ENCODE measurements at places on chromosomes 6 and 20.

- no peak for DNase-seq
These were observed 14.1 kb downstream of the FKBP1A start for GRCh38 chr20:1378735-1379125.

- DNase-seq = no peak
These were observed 401.1 kb upstream of the ARID1B start for GRCh38 chr6:156376091-156376490.

DNA sequence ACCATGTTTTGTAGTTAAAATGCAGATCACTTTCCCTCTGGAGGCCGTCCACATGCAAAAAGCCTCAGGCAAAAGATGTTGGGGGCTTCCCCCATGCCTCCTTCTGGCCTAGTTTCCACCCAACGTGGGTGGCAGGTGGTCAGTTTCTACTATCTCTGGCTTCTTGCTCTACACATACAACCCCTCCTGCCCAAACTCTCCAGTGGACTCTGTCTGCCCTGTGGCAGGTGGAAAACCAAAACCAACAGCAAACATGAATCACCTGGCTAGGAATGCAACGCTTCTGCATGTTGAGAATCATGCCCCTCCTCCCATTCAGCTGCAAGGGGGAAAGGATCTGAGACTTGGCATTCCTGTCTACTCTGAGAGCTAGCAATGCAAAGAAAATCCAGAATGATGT, 94.8 kb downstream of the MBOAT1 start:
- no peak for DNase-seq

GRCh38 chr6:4971851-4972250, 32.0 kb downstream of the RPP40 start:
- no peak for DNase-seq

- DNase-seq = no peak
These were observed 1.3 kb downstream of the PI16 start for GRCh38 chr6:36955671-36956445.

- DNase-seq = no peak
These were observed 96.6 kb upstream of the IRAK1BP1 start for GRCh38 chr6:78770765-78771164.

DNA sequence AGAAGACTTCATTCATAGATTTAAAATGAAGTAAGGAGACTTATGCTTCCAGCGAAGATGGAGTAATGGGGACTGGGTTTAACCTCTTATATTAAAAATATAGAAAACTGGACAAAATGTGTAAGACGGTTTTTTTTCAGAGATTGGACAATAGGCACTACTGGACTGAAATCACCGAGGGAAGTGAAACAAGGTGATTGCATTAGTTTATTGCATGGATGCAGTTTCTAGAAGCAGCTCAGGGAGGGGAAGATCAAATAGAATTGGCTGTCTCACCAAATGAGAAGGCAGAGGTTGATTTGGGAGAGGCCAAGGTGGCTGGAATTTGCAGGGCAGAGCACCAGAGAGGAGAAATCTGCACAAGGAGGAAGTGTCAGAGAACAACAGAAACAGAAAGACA, 162.6 kb downstream of the DNAH8 start:
- no peak for DNase-seq

DNA sequence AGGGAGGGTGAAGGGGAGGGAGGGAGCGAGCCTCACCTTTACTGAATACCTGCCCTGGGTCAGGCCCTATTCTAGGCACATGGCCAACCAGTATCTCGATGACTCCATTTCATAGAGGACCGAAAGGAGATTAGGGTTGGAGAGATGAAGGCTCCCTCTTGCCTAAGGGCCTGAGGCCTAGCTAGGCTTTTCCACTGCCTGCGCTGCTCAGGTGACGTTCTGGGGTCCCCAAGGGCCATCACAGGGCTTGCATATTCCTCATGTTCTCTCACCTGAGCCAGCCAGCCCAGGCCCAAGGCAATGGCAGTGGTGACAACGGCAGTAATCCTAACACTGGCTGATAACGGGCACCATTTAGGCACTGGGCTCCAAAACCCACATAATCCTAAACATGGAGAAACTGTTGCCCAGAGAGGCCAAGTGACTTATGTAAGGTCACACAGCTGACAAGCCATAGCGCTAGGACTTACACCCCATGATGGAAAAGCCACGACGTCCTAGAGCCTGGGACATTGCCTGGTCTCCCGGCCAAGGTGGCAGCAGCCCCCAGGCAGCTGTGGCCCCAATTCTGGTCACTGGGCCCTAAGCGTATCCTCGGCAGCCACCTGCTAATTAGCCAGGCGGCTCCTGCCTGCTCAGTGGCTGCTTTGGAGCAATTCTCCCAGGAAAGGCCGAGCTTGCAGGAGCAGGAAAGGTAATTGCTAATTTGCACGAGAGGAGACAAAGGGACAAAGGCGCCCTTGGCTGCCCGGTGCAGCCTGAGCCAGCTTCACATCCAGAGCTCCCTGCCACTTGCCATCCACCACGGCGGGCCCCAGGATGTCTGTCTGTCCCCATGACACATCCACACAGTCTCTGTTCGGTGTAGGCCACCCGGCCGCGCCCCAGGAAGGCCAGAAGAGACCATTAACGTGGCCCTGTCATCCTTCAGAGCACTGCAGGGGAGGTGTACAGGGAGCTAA, 21.5 kb downstream of the NOL4L start:
- no peak for DNase-seq

GRCh38 chr6:156994215-156995076, 217.3 kb downstream of the ARID1B start:
- DNase-seq = peak; percentile 70

DNA sequence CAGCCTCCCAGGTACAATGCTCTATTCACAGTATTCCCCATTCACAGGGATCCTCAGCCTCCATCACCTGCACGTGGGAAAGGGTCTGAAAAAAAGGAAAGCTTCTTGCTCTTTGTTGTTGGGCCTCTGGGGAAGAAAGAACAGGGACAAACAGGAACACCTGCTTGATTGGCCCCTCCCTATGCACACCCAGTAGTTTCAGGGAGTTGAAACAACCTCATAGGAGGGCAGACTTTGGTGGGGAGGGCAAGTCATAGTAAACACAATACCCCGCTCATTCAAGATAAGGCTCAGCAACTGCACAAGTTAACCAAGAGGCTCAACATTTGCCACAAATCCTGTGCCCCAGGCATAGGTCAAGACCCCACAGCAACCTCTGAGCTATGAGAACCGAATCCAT, 1.7 kb downstream of the GHRH start:
- DNase-seq = no peak

DNA sequence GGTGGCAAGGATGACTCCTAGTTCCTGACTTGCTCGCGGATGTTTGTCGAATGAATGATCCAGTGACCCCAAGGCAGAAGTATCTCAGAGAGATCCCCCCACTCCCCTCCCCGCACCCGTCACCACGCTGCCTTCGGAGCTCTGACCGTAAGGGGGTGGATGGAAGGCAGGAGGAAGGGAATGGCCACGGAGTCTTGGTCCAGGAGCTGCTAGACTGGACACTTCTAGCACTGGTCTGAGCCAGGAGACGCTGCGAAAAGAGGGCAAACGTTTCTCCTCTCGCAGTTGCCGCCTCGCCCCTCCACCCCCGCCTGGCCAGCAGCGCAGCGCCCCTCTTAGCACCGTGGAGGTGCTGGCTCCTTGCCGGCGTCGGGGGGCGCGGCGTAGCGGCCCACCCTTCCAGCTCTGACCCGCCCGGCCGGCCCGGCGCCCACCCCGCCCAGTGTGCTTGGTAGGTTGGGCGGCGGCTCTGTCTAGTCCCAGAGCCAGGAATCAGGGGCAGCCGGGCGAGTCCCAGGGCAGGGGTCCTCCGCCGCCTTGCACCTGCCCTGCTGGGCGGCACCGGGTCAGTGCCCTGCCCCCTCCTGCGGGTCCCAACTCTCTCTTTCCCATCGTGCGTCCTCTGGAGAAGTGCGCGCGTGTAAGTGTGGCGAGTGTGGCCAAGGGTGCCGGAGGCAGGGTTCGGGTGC, 2.4 kb upstream of the DBNDD2 start:
- DNase-seq = no peak

GRCh38 chr6:96844530-96844929, 7.3 kb upstream of the GPR63 start:
- DNase-seq = no peak

- DNase-seq = peak; percentile 20
These were observed 7.2 kb downstream of the HLA-G start for GRCh38 chr6:29834564-29835436.

GRCh38 chr20:20318365-20319161, 49.3 kb upstream of the INSM1 start:
- no peak for DNase-seq

- DNase-seq = no peak
These were observed 25.6 kb upstream of the HLA-DQB1 start for GRCh38 chr6:32692019-32692418.

- DNase-seq = no peak
These were observed 1.6 kb upstream of the NPBWR2 start for GRCh38 chr20:64108731-64109681.

GRCh38 chr20:9137001-9137400, 68.1 kb downstream of the PLCB4 start:
- no peak for DNase-seq

DNA sequence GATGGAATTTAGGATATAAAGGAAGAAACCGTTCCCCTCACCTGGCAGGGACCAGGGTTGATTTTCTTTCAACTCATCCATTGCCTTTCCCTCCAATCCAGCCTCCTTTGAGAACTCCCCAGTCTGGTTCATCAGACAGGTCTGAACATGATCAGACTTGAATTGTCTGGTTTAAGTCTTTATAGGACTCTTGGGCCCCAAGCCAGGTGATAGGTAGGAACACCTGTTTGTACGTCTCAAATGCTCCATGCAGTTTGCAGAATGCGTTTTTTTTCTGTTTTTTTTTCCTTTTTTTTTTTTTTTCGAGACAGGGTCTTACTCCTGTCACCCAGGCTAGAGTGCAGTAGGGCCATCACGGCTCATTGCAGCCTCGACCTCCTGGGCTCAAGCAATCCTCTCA, 4.1 kb upstream of the CEP250 start:
- no peak for DNase-seq

DNA sequence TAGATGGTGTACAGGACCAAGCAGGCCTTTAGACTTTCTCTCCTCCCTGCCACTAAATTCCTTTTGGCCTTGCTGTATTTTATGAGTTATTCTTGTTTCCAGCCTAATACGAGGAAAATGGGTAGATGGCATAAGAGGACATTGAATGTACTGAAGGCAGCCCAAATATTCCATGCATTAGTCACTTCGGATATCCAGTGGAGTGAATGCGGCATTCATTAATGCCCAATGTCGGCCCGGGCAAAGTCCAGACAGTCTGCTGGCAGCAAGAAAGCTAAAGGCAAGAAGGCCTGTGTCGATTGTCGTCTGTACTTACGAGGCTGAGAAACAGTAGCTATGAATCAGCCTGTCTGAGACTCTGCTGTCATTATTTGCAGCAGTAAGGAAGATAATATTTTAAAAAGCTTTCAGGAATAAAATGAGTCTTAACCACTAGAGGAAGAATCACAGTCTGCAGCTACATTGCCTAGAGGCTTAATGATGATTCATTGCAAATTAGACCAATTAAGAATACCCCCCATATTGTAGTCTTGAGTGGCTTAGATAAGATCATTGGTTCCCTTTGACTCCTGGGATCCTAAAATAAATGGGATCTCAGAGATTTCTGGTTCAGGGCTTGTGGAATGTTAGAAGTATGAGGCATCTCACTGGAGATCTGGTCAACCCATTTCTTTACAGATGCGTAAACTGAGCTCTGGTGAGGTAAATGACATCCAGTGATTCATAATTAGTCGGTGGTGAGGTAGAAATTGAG, 534.1 kb upstream of the JAG1 start:
- peak; percentile 92 for DNase-seq

DNA sequence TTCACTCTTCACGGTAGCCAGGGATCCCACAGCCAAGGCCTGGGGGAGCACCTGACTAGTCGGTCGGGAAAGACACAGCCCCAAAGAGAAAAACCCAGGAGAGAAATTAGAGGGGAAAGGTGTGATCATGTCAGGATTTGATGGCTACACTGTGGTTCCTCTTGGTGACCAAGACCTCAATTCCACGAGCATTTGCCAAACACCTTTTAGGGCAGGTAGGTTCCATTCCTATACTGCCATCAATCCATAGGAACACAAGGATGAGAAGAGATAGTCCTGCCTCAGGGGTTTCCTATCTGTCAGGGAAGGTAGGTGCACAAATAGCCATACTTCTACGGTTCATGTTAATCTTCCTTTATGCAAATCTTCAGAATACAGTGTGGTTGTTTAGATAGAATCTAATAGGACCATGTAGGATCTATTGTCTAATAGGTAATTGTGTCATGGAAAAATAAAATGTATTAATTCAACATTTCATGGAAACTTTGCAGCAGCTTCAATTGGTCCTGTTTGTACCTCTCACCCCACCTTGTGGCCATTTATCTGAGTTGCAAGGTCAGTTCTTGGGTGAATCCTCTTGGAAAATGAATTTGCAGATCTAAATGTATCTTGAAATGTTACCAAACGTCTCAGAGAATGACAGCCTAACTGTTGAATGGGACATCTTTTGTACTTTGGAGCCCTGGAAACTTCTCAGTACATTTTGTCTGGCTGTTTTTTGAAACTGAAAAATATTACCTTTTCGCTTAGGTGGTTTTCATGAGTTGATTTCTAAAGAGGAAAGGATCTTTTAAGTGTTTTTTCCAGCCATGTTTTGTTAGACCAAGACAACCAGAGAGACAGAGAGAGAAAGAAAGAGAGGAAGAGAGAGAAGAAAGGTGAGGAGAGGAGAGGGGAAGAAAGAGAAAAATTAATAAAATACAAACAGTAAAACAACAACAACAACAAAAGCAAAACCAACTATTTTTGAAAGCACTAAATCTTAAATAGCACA, 33.7 kb upstream of the IYD start:
- DNase-seq = peak; percentile 57

DNA sequence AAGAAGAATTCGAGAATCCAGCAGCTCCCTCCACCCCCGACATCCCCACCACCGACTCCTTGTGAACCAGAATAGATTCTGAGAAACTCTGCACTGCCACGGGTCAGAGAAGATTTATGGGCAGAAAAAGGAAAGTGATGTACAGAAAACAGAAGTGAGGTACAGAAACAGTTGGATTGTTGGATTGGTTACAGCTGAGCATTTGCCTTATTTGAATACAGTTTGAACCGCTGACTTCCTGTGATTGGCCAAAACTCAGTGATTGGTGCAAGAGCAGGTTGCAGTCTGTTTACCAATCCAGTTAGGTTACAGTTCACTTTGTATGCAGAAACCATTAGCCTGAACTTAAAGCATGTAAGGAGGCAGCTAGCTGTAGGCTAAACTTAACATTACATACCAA, 131.2 kb upstream of the HDDC2 start:
- DNase-seq = no peak

DNA sequence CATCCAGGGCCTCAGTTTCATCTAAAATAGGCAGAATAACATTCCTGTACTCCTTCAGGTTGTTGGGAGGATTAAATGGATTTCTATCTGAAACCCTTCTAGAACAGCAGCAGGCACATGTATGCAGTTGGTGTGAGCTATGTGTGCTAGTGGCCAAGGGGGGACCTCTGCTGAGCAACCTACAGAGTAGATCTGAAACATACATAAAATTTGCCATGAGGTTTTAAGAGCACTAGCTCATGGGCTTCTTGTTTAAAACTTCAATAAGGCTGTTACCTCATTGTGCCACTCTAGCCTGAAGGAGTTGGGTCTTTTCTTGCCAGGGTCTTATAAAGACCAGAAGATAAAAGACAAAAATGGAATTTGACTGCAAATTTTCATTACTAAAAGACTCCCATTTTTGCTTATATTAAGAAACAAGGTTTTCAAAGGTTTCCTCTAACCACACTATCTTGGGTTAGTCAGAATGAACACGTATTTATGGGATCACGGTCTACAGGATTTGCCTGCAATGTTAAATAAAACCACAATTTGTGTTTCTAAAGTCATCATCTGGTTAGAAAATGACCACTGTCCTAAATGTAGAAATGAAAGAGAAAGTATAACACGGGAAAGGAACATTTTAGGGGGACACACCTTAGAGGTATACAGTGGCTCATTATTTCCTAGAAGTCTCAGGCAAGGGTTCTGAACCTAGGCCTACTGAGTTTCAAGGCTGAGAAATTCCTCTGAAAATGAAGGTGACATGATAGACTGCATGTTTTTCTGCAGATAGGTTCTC, 144.9 kb upstream of the OLIG3 start:
- DNase-seq = no peak

Data from LoVo (cell line).